ENCODE measurements at places on chromosomes 7 and 10. TPM values are rescaled to one million over a fixed set of nuclear protein-coding genes. Genes with fewer than 3 reads are reported as not detected.

Gene CUTC
- total RNA-seq, result 32.0 TPM

Gene TFEC
- 33.1 TPM for total RNA-seq

Gene MEPCE
- total RNA-seq, result 90.6 TPM

Gene MUC3A
- not detected for total RNA-seq

DNA sequence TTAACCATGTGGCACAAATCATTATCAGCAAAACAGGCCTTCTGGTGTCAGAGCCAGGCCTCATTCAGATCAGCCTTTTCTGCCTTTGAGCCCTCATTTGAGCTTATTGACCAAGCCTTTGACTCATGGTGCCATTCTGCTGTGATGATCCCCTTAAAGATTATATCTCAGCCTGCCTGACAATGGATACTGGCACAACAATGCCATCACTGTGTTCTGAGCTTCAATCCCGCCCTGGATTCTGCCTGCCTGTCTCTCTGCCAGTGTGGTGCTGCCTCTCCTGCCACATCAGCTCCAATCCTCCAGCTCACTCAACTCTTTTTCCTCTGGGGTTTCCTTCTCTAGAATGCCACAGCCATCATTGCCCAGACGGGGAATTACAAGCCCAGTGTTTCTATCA lies 52.6 kb downstream of the SRI start:
- no peak for DNase-seq

Gene CTAGE4
- total RNA-seq, result not detected

- no peak for DNase-seq
Observed at GRCh38 chr7:79778786-79779770, 325.6 kb upstream of the MAGI2 start.

Gene SDK1
- total RNA-seq, result 2.0 TPM

Gene AQP1
- 0.10 TPM for total RNA-seq

DNA sequence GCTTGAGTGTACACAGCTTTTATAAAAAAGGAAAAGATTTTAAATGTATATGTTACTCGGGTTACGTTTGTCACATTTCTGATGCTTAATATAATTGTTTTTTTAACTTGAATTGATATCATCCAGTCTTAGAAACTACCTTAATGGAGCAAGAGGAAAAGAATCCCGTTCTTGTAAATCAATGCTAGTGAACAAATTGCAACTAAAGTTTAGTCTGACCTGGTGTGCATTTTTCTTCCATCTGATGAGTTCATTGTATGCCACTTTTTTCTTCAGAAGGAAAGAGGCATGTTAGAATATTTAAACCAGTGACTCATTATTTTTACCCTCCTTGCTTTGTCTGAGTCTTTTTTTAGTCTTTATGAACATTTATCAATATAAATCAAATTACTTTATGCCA lies 34.7 kb downstream of the NET1 start:
- DNase-seq, result no peak

- DNase-seq, result no peak
Observed at GRCh38 chr10:22825841-22826240, 102.0 kb upstream of the ARMC3 start.

DNA sequence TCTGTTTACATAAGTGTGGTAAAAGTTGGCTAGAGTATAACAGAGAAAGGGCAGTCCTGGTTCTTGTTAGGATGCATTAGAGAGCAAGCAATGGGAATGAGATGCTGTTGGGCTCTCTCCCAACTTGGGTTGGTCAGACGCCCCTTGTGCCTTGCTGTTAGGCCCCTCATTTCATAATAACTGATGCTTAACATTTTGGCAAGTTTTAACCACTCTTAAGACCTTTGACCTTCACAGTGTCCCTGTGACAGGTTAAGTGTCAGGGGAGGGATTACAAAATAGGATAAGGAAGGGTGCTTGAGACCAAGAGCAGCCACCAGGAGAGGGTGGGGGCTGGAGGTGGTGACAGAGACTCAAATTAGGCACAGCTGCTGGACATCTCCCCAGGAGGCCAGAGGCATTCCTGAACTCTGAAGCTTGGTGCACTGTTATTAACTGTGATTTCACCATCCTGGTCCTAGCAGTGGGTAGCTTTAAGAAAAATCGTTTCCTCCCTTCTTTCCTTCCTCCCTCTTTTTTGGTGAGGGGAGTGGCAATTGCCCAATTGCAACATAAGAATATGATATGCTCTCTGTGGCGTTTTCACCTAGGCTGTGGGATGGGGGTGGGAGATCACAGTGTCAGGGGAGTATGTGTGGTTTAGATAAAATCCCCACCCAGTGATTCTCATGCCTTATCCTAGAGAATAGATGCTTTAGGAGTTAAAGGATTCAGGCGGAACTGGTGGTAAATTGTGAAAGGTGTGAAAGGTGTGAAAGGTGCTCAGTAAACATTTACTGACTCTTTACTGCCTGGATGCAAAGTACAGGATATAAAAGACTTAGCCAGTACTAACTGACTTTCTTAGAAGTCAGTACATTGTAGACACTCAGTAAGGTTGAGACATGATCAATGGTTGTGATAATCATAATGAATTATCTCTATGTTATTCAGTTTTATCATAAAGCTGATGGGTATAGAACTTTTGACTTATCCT lies 270.5 kb downstream of the BICC1 start:
- no peak for DNase-seq

DNA sequence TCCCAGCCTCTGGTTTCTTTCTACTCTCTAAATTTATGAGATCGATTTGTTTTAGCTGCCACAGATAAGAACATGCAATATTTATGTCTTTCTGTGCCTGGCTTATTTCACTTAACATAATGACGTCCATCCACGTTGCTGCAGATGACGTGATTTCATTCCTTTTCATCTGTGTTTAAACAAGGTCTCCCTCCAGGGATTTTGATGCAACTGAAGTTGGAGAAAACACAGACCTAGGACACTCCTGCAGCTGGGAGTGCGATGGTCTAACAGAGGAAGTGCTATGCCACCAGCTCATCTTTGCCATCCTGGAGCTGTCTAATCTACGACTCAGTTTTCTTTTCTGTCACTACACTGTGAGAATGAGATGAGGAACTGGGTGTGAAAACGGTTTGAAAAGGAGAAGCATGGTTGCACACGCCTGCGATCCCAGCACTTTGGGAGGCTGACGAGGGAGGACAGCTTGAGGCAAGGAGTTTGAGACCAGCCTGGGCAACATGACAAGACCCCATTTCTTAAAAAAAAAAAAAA lies 1.5 kb upstream of the KCTD7 start:
- DNase-seq, result peak; percentile 46

- no peak for DNase-seq
Observed at GRCh38 chr10:48439581-48440041, 133.1 kb downstream of the MAPK8 start.

Gene RET
- 0.36 TPM for total RNA-seq
